ENCODE measurements at places on chromosomes 11 and 22.
A peak's percentile ranks its signal among the peaks of the same experiment; 100 is the strongest.

DNA sequence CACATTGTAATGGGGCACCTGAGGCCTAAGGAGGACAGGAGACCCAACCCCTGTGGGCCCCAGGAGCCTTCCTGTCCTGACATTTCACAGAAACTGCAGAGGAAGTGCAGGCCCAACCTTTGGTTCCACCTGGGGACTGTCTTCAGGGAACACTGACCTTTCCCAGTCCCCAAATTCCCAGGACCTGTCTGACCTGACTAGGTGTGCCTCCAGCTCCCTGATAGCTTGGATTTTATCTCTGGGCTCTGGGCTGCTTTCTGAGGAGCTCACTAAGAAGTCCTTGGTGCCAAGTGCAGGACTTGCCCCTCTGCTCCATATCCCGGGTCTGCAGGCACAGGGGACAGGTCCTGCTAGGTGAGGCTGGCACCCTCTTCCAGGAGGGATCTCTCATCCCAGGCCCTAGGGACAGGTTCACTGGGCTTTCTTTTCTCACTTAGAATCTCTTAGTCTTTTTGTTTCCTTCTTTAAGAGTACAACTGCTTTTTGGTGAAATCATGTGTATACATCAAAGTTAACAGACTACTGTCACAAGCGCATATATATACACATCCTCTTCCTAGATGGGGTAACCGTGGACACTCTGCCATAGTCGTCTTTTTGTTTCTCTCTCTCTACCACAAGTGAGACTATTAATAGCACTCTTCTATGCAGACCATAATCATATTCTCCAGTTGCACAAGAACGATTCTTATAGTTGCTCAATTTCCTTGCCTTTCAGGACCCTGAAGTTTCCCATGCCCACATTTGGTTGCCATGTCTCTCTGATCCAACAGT, 72.0 kb upstream of the IGLL5 start:
- DNase-seq: no peak

GRCh38 chr22:29183971-29184848, 21.5 kb upstream of the EMID1 start:
- DNase-seq: no peak

- no peak for DNase-seq
These were observed 9.6 kb downstream of the PARVB start for GRCh38 chr22:44033694-44034093.

DNA sequence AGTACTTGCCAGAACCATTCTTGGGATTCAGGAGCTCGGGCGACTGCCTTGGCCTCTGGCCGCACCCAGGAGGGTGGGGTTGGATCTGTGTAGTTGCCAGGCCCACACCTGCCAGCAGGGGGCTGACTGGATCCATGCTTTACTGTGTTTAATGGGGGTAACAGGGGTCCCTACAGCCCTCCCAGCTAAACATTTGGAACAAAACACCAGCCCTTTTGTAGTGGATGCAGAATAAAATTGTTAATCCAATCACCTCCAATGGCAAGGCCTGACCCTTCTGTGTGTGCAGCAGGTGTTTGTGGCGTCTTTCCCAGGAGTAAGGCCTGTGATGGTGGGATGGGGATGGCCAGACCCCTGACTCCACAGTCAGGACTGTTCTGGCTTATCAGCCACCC, 22.5 kb downstream of the SUN2 start:
- DNase-seq: peak; percentile 71

DNA sequence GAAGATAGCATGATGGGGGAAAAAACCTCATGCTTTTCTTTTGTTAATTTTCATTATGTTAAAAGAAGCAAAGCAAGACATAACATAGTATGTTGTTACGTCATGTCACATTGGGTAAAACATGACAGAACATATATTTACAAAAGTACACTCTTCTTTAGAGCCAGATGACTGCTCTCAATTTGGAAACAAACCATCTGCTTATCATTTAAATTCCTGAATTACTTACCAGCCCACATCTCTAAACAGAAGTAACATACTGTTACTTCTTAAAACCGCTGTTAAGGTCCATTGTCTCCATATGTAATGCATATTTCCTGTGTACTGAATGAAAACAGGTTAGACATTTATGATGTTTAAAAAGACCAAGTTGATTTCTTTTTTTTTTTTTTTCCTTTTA, 100.0 kb downstream of the TMEM135 start:
- DNase-seq: no peak

DNA sequence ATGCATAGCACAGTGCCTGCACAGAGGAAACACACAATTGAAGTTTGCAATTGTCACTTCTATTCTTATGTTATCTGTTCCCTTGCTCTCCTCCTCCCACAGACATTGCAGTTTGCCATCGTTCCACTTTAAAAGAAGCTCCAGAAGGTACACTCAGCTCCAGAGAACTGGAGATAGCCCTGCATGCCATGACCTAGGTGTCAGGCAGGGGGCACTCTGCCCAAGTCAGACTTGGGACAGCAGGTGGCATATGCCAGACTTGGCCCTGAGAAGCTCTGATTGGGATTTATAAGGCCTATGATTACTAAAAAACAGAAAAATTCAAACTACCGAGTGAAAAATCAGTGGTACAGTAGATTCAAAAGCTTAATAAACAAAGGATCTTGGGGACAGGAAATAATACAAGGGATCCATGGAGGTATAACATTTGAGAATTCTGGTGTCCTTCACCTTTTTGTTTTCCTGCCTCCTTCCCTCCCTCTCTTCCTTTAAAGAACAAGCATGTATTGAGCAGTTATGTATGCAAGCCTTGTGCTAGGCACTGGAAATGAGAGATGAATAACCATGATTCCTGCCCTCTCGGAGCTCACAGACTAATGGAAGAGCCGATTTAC, 40.0 kb downstream of the TENM4 start:
- DNase-seq: no peak

- no peak for DNase-seq
These were observed 68.7 kb downstream of the PRR5L start for GRCh38 chr11:36364551-36365325.

GRCh38 chr11:64055077-64055476, 19.3 kb downstream of the FLRT1 start:
- DNase-seq: no peak
